ENCODE measurements at places on chromosomes 13 and 19.

DNA sequence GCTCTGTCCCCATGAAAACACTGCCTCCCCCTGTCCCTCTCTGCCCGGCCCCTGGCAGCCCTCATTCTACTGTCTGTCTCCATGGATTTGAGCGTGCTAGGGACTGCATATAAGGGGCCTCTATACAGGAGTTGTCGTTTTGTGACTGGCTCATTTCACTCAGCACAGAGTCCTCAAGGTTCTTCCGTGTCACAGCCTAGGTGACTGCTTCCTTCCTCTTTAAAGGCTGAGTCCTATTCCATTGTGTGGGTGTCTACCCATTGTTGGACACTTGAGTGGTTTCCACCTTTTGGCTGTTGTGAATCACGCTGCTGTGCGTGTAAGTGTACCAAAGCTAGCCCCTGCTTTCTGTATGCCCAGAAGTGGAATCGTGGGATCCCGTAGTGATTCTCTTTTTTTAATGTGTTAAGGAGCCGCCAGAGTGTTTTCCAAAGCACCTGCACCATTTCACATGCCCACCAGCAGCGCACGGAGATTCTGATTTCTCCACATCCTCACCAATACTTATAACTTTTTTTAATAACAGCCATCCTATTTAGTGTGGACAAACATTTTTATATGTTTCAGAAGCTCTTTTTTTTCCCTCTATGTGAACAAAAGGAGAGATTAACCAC is 116.7 kb downstream of the COL4A2 start:
- no peak for DNase-seq

- DNase-seq: peak; percentile 38
These were observed 67.0 kb upstream of the SERP2 start for GRCh38 chr13:44306371-44307192.

- no peak for DNase-seq
These were observed 4.6 kb downstream of the STK11 start for GRCh38 chr19:1210227-1210538.

GRCh38 chr13:59532405-59532804 is 631.3 kb downstream of the DIAPH3 start:
- no peak for DNase-seq

DNA sequence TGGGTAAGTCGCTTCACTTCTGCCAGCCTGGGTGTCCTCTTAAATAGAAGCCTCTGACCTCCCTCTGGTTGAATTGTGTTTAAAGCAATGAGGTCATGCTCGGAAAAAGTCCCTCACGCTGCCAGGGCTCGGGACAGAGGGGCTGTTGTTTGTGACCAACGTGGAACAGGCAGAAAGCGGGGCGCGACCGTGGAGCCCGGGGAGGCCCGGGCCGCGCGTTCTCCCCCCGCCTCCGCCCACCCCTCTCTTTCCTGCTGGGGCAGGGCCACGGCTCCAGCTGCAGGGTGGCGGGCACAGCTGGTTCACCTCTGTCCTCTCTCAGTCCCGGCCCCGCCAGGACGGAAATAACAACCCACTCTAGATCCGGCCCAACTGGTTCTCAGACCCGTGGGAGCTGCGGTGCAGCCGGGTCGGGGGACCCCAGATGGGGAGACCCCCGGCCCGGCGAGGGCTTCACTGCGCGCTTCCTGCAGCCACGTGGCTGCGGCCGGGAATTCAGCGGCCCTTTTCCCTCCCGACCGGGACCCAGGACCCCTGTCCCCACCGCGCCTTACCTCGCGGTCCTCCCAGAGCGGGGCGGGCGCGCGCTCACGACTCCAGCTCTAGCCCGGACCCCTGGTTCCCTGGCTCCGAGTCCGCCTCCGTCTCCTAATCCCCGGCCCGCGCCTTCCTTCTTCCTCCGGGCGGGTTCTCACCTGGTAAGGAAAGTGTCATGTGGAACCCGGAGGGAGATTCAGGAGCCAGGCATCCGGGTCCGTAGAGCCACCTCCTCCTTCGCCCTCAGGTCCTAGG is 1.9 kb downstream of the CDC42EP5 start:
- peak; percentile 72 for DNase-seq

GRCh38 chr19:43132696-43133095 is 50.2 kb upstream of the PSG2 start:
- DNase-seq: no peak

- no peak for DNase-seq
These were observed 73.0 kb downstream of the COL4A1 start for GRCh38 chr13:110233951-110234280.

DNA sequence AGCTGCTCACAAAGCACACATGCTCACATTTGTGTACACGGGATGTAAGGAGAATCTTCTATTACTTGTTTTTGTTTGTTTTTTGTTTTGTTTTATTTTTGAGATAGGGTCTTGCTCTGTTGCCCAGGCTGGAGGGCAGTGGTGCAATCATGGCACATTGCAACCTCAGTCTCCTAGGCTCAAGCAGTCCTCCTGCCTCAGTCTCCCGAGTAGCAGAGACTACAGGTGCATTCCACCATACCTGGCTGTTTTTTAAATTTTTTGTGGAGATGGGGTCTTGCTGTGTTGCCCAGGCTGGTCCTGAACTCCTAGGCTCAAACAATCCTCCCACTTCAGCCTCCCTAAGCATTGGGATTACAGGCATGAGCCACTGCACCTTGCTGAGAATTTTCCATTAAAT is 41.8 kb downstream of the KCNC3 start:
- DNase-seq: no peak

GRCh38 chr19:32012886-32013631 is 332.4 kb upstream of the ZNF507 start:
- DNase-seq: no peak

DNA sequence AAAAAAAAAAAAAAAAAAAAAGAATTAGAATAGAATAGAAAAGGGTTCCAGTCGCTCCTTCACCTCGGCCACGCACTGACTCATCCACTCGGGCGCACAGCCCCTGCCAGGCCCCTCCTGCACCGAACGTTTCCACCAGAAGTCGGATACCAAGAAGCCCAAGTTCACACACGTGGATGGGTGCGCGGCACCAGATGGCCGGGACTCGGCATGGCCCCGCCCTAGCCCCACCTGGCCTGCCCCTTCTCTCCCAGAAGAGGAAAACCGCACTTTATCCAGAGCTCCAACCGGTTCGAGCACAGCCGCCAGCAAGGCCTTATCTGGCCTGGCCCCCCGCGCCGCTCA is 5.9 kb downstream of the PRR36 start:
- no peak for DNase-seq

GRCh38 chr13:77095288-77095687 is 68.3 kb upstream of the FBXL3 start:
- DNase-seq: no peak

DNA sequence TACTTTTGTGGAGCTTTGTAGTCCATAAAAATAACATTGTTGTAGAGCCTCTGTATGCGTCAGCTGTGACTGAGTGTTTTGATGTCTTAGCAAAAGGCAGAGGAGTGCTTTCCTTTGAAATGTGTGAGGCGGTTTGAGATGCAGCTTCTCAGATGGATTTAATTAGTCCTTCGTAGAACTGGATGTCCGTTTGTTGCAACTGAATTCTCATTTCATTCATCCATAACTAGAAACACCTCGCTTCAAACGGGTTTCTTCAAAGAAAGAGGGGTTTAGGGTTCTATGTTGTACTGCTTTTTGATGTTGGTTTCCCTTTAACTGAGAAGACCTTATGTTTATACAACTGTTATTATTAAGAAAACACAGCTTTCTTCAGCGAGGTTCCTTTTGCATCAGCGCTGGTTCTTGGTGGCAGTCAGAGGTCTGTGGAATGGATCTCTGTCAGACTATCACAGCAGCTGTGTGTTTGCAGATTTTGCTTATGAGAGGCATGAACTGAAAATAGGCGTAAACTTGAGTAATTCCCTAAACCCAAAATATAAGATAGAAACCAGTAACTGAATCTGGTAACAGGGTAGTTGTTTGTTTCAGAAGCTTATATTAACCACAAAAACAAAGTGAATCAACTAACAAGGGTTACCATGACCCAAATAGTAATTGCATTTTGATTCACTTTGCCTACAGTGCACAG is 194.4 kb downstream of the GGACT start:
- DNase-seq: no peak

DNA sequence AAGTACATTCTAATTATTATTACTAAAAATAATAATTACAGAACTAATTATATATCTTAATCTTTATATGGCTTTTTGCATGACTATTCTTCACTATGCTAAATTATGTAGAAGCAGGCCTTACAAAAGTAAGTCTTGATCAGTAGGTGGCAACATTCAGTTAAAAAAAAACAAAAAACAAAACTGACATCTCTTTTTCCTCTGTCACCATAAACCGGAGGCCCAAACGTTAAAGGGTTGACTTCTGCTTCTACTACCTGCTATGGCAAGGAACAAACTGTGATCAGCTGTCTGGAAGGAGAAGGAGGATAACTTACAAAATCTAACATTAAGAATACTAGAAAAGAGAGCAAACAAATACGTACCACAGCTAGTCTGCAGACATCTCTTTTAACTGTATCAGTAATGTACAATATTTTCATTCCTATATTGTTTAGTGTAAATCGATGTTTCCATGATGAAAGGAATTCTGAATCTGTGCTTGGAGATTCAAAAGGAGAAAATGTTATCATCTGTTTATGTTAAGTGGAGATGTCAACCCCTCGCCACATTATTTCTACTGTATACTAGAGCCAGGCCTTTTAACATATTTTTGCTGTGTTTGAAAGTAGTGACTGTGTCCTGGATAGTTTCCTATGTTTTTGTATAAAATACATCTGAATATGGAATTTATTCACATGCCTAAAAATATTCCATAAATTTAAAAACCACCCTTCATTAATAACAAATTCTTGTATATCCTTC is 1525.4 kb downstream of the SLITRK1 start:
- no peak for DNase-seq

DNA sequence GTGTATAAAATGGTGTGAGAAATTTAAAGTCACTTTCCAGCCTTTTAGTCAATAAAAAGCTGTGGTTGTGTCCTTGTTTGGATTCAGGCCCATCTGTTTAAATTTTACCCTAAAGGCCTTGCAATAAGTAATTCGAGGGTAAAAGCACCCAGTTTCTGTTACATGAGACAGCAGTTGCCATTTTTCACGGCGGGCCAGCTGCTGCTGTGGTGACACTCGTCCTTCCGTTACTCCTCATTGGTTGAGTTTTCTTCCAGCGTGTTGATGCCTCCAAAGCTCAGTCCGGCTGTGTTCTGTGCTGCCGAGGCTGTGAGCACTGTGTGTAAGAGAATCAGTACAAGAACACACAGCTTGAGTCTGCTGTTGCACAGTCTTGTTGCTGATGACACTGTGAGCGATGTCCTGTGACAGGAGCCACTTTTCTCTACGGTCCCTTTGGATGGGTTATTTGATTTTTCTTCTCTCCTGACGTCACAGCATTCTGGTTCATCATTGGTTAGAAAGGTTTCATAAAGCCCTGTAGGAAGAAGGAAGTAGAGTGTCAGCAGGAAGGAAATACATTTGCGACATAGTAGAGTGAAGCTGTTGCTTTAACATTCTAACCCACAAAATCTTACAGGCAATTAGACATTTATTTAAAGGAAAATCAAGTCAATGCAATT is 602.5 kb upstream of the ARGLU1 start:
- DNase-seq: no peak

DNA sequence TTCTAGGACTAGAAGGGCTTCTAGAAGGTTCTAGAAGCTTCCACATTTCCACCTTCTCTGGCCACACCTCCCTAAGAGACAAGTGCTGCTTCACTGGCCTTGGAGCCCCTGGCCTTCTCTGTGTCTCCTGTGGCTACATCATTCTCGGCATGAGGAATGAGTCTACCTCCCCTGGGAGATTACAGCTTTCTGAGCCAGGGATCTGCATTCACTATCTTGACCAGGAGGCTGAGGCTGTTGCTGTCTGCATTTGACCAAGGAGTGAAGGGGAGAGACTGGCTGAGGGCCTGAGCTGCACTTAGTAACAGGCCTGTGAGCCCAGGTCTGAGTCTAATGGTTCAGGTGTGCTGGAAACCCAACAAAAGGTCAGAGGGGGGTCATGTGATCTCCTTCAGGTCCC is 5.3 kb downstream of the CPAMD8 start:
- DNase-seq: no peak

GRCh38 chr19:8352134-8352827 is 9.2 kb upstream of the KANK3 start:
- no peak for DNase-seq

GRCh38 chr13:33956346-33956745 is 138.4 kb downstream of the RFC3 start:
- no peak for DNase-seq

GRCh38 chr19:51742789-51743188 is 8.9 kb downstream of the FPR1 start:
- no peak for DNase-seq
